ENCODE measurements at places on chromosomes 2 and 18. TPM values are rescaled to one million over a fixed set of nuclear protein-coding genes. Genes with fewer than 3 reads are reported as not detected.

The COA5 gene
- 33.2 TPM for total RNA-seq

The TRIP12 gene
- total RNA-seq: 231 TPM

The GALNT13 gene
- total RNA-seq: not detected

The GRB14 gene
- total RNA-seq: not detected

The UGT1A8 gene
- total RNA-seq: not detected

The COLEC11 gene
- total RNA-seq: 0.18 TPM

The MTCL1 gene
- 0.35 TPM for total RNA-seq

All from activated CD4-positive, alpha-beta T cell treated with anti-CD3 and anti-CD28 coated beads for 36 hours (primary cell).